Amniotic stem cell (primary cell): ENCODE measurements at places on chromosomes 4 and X.

GRCh38 chr4:162866565-162866964 lies 300.1 kb downstream of the NAF1 start:
- no peak for DNase-seq

GRCh38 chr4:125315576-125316400 lies 1.0 kb downstream of the FAT4 start:
- peak; percentile 53 for DNase-seq

DNA sequence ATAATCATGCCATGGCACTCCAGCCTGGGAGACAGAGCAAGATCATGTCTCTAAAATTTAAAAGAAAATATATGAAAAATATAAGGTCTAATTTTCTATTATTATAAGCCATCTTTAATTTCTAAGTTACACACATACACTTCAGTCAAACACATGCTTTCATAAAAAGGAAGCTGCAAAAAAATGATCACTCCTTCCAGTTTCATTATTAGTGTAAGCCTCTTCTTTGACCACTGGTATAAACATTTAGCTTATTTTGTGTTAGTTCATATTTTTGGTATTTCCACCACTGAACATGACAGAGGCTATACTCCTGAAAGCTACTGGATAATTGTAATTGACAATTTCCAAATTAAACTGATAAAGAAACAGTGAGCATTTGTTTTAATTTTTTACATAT lies 163.3 kb upstream of the USP38 start:
- DNase-seq: no peak

DNA sequence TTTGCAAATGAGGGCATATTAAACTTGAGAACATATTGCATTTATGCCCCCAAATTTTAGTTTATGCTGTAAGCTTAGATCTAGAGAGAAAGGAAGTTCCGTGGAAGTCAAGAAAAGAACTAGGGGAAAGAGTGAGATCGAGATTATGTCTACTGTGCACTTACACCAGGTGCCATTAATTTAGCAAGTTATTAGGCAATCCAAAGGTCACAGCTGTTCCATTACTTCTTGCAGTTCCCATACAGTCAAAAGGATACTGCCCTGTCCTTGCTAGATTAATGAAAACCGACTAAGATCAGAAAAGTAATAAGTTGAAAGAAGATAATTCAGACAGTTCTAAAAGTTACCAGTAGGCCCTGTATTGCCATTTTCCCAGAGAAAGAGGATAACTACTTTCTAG lies 49.3 kb upstream of the SLC7A11 start:
- DNase-seq: no peak

DNA sequence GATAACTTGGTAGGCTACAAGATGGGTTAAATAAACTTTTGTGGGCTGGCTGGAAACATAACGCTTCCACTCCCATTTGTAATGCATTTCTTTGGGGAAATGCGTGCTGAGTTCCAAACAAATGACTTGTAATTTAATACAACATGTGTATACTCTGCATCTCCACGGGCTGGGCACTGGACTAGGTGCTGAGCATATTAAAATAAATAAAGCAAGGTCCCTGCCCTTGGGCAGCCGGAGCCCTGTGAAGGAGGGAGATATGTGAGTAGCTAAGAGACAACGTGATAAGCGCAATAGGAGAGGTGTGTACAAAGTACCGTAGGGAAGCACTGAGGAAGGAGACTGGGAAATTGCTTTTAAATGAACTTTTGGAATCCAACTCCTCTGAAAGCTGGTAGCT lies 147.2 kb upstream of the RBPJ start:
- no peak for DNase-seq

- peak; percentile 75 for DNase-seq
These were observed at the start of gene PCDH7 for GRCh38 chr4:30720021-30720660. TSS of gene PCDH7 (plus strand) at chr4:30720369. CDS start at chr4:30721423, 1,054 bp downstream.
